8988T (cell line): ENCODE measurements at places on chromosomes 13 and 19.
A peak's percentile ranks its signal among the peaks of the same experiment; 100 is the strongest.

DNA sequence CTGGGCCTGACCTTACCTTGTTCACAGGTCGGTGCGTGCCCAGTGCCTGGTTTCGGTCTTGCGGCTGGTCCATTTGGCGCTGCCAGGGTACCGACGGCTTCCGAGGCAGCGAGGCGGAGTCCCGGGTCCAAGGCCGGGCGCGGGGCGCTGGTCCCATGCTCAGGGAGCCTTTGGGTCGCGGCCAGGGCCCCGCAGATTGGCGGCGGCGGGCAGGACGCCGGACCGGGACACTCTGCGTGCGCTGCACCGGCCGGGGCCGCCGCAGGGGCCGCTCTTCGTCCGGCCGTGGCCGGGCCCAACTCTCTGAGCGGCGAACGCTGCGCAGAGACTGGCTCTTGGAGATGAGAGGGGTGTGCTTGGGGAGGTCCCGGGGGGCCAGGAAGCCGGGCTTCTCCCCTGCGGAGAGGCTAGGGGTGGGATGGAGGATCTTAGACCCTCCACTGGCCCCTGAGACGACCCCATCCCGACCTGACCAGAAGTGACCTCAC, 3.4 kb upstream of the WIZ start:
- DNase-seq = no peak

GRCh38 chr13:24360106-24360505, 50.7 kb downstream of the C1QTNF9 start:
- no peak for DNase-seq

GRCh38 chr19:58052256-58052655, 6.8 kb upstream of the ZNF135 start:
- no peak for DNase-seq

DNA sequence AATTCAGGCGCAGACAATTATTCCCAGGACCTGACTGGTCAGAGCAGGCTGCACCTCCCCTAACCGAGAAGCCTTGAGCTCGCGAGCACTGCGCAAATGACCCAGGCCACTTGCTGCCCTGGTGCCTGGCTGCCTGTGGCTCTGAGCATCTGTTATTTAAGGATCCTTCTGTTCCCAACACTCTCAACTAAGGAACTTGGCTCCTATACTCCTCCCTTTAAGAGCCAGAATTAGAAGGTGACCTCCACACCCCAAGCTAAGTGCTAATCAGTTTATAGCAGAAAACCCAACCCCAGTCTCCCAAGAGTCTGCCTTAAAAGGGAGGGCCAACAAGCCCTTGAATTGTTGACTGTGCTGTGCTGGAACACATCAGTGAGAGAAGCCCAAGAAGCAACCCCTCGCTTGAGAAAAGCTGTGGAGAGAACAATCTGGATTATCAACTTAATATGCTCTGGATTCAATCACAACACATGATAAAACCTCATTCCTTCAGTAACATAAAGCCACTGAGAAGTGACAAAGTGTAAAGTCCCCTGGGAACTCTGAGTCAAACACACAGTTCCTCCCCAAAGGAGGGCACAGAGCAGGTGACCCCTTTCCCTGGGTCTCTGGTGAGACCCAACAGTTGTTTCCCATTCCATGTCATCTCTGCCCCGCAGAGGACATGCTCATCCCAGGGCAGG, 14.6 kb downstream of the AKAP8L start:
- DNase-seq = no peak

GRCh38 chr19:4488496-4488895, 16.4 kb downstream of the HDGFL2 start:
- DNase-seq = no peak

DNA sequence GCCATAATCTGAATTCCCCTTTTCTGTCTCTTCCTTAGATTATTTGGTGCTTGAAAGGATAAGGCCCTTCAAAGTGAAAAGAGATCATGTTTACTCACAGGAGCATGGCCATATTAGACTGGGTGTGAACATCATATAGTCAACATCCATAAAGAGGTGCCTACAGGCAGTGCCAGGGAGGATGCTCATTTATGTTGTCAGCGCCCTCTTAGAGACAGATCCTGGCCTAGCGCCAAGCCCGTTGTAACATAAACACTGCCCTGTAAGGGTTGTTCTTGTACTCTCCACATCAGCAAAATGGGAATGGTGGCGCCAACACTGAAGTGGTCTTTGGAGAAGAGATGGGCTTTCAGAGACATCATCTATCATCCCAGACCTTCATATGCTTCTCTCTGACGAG, 16.1 kb downstream of the PCDH8 start:
- no peak for DNase-seq

GRCh38 chr13:32001154-32001768, 30.3 kb upstream of the FRY start:
- DNase-seq = peak; percentile 50

- DNase-seq = no peak
These were observed 54.4 kb downstream of the MLLT1 start for GRCh38 chr19:6225232-6225865.
